ENCODE measurements at places on chromosomes 13 and 19. TPM values are rescaled to one million over a fixed set of nuclear protein-coding genes. Genes with fewer than 3 reads are reported as not detected.

The ZNF813 gene
- total RNA-seq = 4.7 TPM

The CCDC70 gene
- total RNA-seq = not detected

The GPR18 gene
- not detected for total RNA-seq

The MAP4K1 gene
- total RNA-seq = 0.31 TPM

The MADCAM1 gene
- total RNA-seq = 0.63 TPM

The GRIN2D gene
- total RNA-seq = 4.1 TPM

The ATP7B gene
- total RNA-seq = 32.2 TPM

The ZNF681 gene
- total RNA-seq = 21.9 TPM

The AMER2 gene
- 153 TPM for total RNA-seq

The SOX1 gene
- total RNA-seq = 15.7 TPM

The GRK1 gene
- 1.3 TPM for total RNA-seq

The SCAMP4 gene
- total RNA-seq = 19.4 TPM

The LILRA2 gene
- 0.31 TPM for total RNA-seq

The CALR3 gene
- total RNA-seq = not detected

The KIRREL2 gene
- 0.94 TPM for total RNA-seq

The MBD3L3 gene
- not detected for total RNA-seq

The RGCC gene
- 15.0 TPM for total RNA-seq

The TTC9B gene
- 41.6 TPM for total RNA-seq

The FFAR2 gene
- not detected for total RNA-seq

The LGALS4 gene
- total RNA-seq = not detected

The TRPC4 gene
- total RNA-seq = 30.0 TPM

The SLAIN1 gene
- total RNA-seq = 525 TPM

The SPRY2 gene
- 40.1 TPM for total RNA-seq

The KLC3 gene
- total RNA-seq = not detected

The CYP2F1 gene
- total RNA-seq = not detected

The RAB8A gene
- total RNA-seq = 42.9 TPM

The RETN gene
- total RNA-seq = not detected

The SELENOV gene
- not detected for total RNA-seq

The AP1M1 gene
- 53.8 TPM for total RNA-seq

The ZNF793 gene
- 58.5 TPM for total RNA-seq

The GJA3 gene
- total RNA-seq = not detected

The NLRP5 gene
- not detected for total RNA-seq

The C1QTNF9B gene
- total RNA-seq = not detected

The FCHO1 gene
- 39.1 TPM for total RNA-seq

The ELANE gene
- total RNA-seq = not detected

The PTPRS gene
- total RNA-seq = 320 TPM

The KLF12 gene
- total RNA-seq = 75.7 TPM

The OR7D2 gene
- total RNA-seq = not detected
